Bladder microvascular endothelial cell (primary cell): ENCODE measurements at places on chromosomes 5 and 9. TPM values are rescaled to one million over a fixed set of nuclear protein-coding genes. Genes with fewer than 3 reads are reported as not detected.

PLCXD3 gene
- 0.19 TPM in 1 of 2 replicates, not detected in the other for total RNA-seq

LCN2 gene
- not detected in 2 replicates for total RNA-seq

GFM2 gene
- total RNA-seq, result 25.9 and 52.1 TPM in 2 replicates

LEAP2 gene
- total RNA-seq, result under 0.01 and 0.38 TPM in 2 replicates

PARP8 gene
- total RNA-seq, result 0.16 and 1.2 TPM in 2 replicates

PCDHB13 gene
- total RNA-seq, result 0.32 and 3.3 TPM in 2 replicates

DMRT3 gene
- not detected in 2 replicates for total RNA-seq

PCDHGA6 gene
- total RNA-seq, result 1.5 and 4.1 TPM in 2 replicates

HMCN2 gene
- 0.19 and 0.32 TPM in 2 replicates for total RNA-seq

LCN15 gene
- not detected in 2 replicates for total RNA-seq

ITGA1 gene
- total RNA-seq, result 15.4 and 80.5 TPM in 2 replicates

UQCRQ gene
- total RNA-seq, result 78.4 and 98.4 TPM in 2 replicates

DMRT2 gene
- not detected in 2 replicates for total RNA-seq

CTXN3 gene
- total RNA-seq, result not detected in 2 replicates

EQTN gene
- total RNA-seq, result not detected in 2 replicates

FER gene
- 10.4 and 45.0 TPM in 2 replicates for total RNA-seq

ANKRD20A1 gene
- total RNA-seq, result 0.97 and 14.1 TPM in 2 replicates

SPATA31E1 gene
- not detected in 2 replicates for total RNA-seq

PCDHB9 gene
- 0.16 and 0.31 TPM in 2 replicates for total RNA-seq

IFNA2 gene
- not detected in 2 replicates for total RNA-seq

FBP2 gene
- total RNA-seq, result not detected in 2 replicates

TNC gene
- 1.6 and 29.5 TPM in 2 replicates for total RNA-seq

SLC6A3 gene
- not detected in 2 replicates for total RNA-seq

ROR2 gene
- under 0.01 TPM in 1 of 2 replicates, not detected in the other for total RNA-seq

SCGB3A1 gene
- 0.32 TPM in 1 of 2 replicates, not detected in the other for total RNA-seq

BAAT gene
- total RNA-seq, result under 0.01 TPM in 1 of 2 replicates, not detected in the other

ELOVL7 gene
- total RNA-seq, result 0.38 and 1.8 TPM in 2 replicates

ARL14EPL gene
- not detected in 2 replicates for total RNA-seq

MAP1B gene
- 35.5 and 103 TPM in 2 replicates for total RNA-seq

CORO2A gene
- 0.76 and 2.6 TPM in 2 replicates for total RNA-seq

PCDHB16 gene
- under 0.01 and 0.63 TPM in 2 replicates for total RNA-seq

SNAPC4 gene
- total RNA-seq, result 4.5 and 10.1 TPM in 2 replicates

EMB gene
- under 0.01 and 0.25 TPM in 2 replicates for total RNA-seq

PRR7 gene
- total RNA-seq, result 1.6 TPM in 2 replicates

CCL28 gene
- 0.81 and 2.0 TPM in 2 replicates for total RNA-seq

FREM1 gene
- 0.16 TPM in 1 of 2 replicates, not detected in the other for total RNA-seq

CCDC183 gene
- total RNA-seq, result 0.81 and 1.1 TPM in 2 replicates

ENTPD2 gene
- total RNA-seq, result under 0.01 TPM in 1 of 2 replicates, not detected in the other

AHRR gene
- total RNA-seq, result 3.5 and 10.0 TPM in 2 replicates
